ENCODE measurements at places on chromosomes 1 and 21. TPM values are rescaled to one million over a fixed set of nuclear protein-coding genes. Genes with fewer than 3 reads are reported as not detected.

SDHC gene
- total RNA-seq = 133 TPM

CD5L gene
- total RNA-seq = not detected

SV2A gene
- 0.87 TPM for total RNA-seq

ZNF496 gene
- total RNA-seq = 37.9 TPM

KRTAP7-1 gene
- not detected for total RNA-seq

GNG5 gene
- 56.0 TPM for total RNA-seq

NR1I3 gene
- total RNA-seq = not detected

AKR7A3 gene
- total RNA-seq = 1.00 TPM

ST6GALNAC5 gene
- total RNA-seq = not detected

CD160 gene
- not detected for total RNA-seq

ATP6V1G3 gene
- total RNA-seq = not detected

RASAL2 gene
- 16.5 TPM for total RNA-seq

NPR1 gene
- total RNA-seq = 17.4 TPM

DMRTB1 gene
- total RNA-seq = not detected

NTRK1 gene
- total RNA-seq = not detected

TCEA3 gene
- total RNA-seq = 6.0 TPM

SEC16B gene
- 5.1 TPM for total RNA-seq

ST3GAL3 gene
- total RNA-seq = 10.7 TPM

KCNA3 gene
- total RNA-seq = not detected

GNAT2 gene
- total RNA-seq = 0.68 TPM

HTR1D gene
- not detected for total RNA-seq

SPTA1 gene
- total RNA-seq = 0.25 TPM

EIF3I gene
- total RNA-seq = 187 TPM

ITLN2 gene
- total RNA-seq = not detected

CIART gene
- 8.5 TPM for total RNA-seq

SLC30A10 gene
- total RNA-seq = not detected

DMBX1 gene
- not detected for total RNA-seq

C1orf185 gene
- not detected for total RNA-seq

EDEM3 gene
- total RNA-seq = 40.1 TPM

KIF26B gene
- 5.9 TPM for total RNA-seq

HMCN1 gene
- 157 TPM for total RNA-seq

GUCA2A gene
- total RNA-seq = not detected

TMPRSS15 gene
- total RNA-seq = not detected

KDM5B gene
- total RNA-seq = 56.7 TPM

SLAMF8 gene
- not detected for total RNA-seq

LHX8 gene
- not detected for total RNA-seq

KDF1 gene
- not detected for total RNA-seq

ZMYM1 gene
- total RNA-seq = 11.2 TPM

PDE9A gene
- 0.54 TPM for total RNA-seq

SETSIP gene
- total RNA-seq = not detected

MATN1 gene
- not detected for total RNA-seq

RORC gene
- not detected for total RNA-seq

CNR2 gene
- total RNA-seq = not detected

CAP1 gene
- total RNA-seq = 205 TPM

CENPS gene
- 2.1 TPM for total RNA-seq

ADGRL2 gene
- 54.0 TPM for total RNA-seq

NRDC gene
- total RNA-seq = 50.2 TPM

TRAF3IP3 gene
- total RNA-seq = not detected

DAP3 gene
- total RNA-seq = 79.3 TPM

SLAMF1 gene
- not detected for total RNA-seq

BARHL2 gene
- not detected for total RNA-seq

DNASE2B gene
- total RNA-seq = not detected

S100A14 gene
- not detected for total RNA-seq

CITED4 gene
- 4.3 TPM for total RNA-seq

HSD3B1 gene
- total RNA-seq = not detected

OR2M3 gene
- not detected for total RNA-seq

MIS18A gene
- total RNA-seq = 4.5 TPM

GSTM3 gene
- 135 TPM for total RNA-seq

GSTM2 gene
- total RNA-seq = 21.6 TPM

FMO2 gene
- 98.5 TPM for total RNA-seq

All from cardiac ventricle fibroblast (primary cell).